Stimulated activated CD8-positive, alpha-beta memory T cell treated with anti-CD3 and anti-CD28 coated beads, Interleukin-15, amount 100 ng/mL, for 24 hours (primary cell): ENCODE measurements at places on chromosomes 3 and 15.

GRCh38 chr15:92665100-92665555 is 9.6 kb upstream of the FAM174B start:
- no peak for DNase-seq

- no peak for DNase-seq
Observed at GRCh38 chr3:173676094-173676493, 278.6 kb downstream of the NLGN1 start.

DNA sequence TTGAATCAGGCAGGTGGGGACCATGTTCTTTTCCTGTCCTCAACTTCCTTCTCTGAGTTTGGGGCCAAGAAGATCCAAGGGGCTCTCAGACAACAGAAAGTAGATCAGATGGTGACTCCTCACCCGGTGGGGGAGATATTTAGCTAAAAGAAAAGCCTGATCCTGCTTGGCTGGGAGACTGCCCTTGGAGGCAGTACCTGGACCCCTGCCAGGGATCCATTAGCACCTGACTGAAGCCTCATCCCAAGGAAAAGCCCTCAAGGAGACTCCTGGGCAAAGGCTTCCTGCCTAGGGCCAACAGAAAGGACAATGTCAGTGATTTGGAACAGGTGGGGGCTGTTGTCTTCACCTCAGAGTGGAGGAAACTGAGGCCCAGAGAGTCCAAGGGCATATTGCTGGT is 33.5 kb upstream of the HHATL start:
- no peak for DNase-seq

DNA sequence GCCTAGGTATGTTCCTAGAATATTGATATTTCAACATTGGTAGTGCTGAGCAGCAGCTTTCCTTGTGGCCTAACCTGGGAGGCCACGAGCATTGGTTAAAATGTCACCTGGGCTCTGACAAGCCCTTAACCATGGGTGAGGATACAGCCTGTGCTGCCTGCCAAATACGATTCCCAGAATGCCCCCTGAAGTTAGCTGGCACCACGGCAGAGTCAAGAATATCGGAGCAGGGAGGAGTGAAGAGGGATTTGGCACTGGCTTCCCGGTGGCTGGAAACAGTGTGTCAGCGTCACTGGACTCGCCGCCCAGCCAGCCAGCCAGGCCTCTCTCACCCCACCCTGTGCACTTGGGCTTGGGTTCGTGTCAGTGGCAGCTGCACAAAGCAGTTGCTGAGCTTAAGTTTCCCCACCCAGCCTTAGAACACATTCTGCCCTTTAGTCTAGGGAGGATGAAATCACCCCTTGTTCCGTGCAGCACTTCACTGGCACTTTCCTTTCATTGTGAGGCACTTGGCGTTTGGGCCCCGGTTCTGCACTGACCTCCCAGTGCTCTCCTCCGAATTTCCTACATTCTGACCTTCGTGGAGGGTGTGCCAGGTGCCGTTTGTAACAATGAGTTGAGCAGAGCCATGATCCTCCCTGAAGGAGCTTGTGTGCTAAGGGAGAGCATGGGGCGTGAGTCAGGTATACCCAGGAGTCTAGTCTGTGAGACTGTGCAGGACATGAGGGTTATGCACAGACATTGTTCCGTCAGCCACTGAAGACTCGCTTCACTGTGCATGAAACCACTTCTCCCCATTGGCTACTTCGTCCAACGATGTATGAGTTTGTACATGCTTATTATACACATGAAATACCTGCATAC is 152.8 kb upstream of the BHLHE40 start:
- DNase-seq: no peak

GRCh38 chr3:188139466-188139865 is 14.5 kb upstream of the LPP start:
- DNase-seq: no peak

DNA sequence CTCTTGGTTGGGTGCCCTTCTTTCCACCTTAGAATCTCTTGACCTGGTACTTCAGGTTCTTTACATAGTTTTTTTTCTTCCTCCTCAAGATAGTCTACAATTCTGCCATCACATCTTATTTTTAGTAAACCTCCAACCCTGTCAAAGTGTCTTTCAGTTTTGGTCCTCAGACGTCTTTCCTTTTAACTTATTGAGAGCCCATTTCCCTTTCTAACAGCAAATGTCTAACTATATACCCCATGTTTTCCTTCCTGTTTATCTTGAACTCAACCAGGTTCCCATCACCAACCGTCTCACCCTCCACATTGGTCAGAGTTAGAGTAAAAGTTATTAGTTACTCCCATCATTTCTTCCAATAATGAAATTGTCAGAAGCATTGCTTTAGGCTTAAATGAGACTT is 10.4 kb downstream of the KBTBD12 start:
- no peak for DNase-seq

GRCh38 chr15:65962187-65962586 is 92.9 kb downstream of the RAB11A start:
- no peak for DNase-seq

DNA sequence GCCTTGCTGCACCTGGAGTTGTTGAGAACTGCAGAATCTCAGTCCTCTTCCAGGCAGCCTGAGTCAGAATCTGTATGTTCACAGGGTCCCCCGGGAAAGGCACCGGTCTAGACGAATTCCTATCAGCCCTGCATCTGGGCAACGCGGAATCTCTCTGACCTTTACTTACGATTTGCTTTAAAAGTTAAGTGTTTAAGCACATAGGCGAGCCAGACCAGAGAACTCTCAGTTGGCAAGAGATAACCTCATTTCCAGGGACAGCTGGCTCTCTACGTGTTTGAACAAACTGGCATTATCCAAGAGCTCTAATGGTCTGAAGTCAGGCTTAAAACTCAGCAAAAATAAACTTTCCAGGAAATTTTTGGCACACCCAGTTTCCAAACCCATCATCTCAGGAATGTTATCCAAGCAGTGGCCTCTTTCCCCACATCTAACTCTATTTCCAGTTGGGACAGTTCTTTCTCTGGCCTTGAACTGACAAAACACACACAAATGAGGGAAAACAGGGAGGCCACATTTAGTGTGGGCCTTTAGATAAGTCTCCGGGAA is 53.4 kb downstream of the HES1 start:
- no peak for DNase-seq

DNA sequence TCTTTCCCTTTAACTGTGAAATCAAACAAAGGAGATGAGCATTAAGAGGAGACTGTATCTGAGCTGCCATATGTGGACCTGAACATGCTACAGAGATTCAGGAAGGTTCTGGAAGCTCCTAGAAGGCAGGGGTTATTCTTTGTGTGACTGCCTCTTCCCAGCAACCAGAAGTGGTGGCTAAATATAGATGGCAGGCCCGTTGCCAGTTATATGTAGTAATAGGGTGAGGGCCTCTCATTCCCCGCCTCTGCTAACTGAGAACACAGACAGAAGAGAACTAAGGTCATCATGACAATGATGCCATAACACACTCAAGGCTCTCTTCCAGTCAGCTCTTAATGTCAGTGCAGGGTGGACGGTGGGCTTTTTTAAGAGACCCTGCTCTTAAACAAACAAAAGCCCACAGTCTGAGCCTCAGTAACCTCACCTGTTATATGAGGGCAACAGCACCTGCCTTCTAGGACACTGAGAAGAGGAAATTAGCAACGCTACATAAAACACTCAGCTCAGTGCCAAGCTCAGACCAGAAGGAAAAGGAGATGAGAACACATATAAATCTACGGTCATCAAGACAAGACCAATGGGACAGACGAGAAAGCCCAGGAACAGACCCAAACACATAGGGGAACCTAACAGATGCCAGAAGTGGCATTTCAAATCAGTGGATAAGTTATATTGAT is 22.3 kb downstream of the CFAP92 start:
- no peak for DNase-seq

- no peak for DNase-seq
Observed at GRCh38 chr3:194592798-194593752, 40.1 kb downstream of the TMEM44 start.

DNA sequence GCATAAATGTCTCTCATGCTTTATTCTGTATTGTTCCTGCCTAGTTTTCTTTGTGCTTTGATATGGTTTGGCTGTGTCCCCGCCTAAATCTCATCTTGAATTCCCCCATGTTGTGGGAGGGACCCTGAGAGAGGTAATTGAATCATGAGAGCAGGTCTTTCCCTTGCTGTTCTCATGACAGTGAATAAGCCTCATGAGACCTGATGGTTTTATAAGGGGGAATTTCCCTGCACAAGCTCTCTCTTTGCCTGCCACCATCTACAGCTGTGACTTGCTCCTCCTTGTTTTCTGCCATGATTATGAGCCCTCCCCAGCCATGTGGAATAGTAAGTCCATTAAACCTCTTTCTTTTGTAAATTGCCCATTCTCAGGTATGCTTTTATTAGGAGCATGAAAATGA is 1596.6 kb downstream of the SI start:
- DNase-seq: no peak

GRCh38 chr15:65982627-65983322 is 113.5 kb downstream of the RAB11A start:
- no peak for DNase-seq

DNA sequence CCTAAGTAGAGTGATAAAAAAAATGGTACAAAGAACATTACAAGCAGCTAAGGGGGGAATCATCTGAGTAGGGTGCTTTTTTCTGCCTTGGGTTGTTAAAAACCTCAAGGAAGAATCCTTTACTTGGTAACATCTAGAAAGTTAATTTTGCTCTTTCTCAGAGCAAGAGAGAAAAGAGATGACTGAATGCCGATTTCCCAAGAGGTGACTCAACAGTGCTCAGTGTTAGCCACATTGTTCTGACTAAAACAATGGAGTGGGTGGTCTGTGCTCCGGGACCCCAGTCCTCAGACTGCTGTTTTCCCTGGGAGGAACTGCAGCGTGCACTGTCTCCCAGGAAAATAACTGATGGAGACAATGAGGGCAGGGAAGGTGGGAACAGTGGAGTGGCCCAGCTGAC is 41.1 kb upstream of the RASGRP1 start:
- no peak for DNase-seq

- no peak for DNase-seq
Observed at GRCh38 chr3:55207744-55208143, 279.4 kb downstream of the WNT5A start.

GRCh38 chr3:71994906-71995305 is 210.0 kb upstream of the PROK2 start:
- no peak for DNase-seq

GRCh38 chr3:21682206-21682605 is 68.8 kb downstream of the ZNF385D start:
- no peak for DNase-seq

DNA sequence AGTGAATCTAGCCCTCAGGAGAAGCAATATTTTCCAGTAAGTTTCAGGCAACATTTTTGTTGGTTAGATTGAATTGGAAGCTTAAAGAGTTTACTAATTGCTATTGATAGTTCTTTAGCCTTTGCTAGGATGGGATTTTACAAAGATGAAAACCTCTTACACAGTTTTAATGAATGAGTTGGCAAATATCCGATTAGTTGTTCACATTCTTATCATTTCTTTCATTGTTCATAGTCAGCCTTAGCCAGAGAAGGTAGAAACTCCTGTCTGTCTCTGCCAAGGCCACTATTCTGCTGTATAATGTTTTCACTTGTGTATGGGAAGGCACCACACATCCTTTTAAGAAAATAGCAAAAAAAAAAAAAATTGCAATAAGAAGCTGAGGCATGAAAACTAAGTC is 222.0 kb upstream of the MANF start:
- no peak for DNase-seq

- DNase-seq: no peak
Observed at GRCh38 chr3:12363397-12364195, 74.7 kb downstream of the PPARG start.

- no peak for DNase-seq
Observed at GRCh38 chr15:86044981-86045380, 34.7 kb upstream of the AGBL1 start.

DNA sequence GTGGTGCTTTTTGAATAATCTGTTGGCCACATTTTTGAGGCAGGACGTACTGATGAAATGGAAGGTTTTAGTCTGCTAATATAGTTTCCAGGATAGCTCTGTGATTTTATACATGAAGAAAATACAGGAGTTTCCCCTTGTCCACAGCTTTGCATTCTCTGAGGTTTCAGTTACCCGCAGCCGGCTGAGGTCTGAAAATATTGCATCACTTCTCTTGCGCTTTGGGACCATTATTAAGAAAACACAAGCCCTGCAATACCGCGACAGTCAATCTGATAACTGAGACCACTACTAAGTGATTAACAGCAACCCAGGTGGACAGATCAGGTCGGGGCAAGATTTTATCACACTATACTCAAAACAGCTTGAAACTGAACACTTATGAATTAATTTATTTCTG is 33.0 kb downstream of the BLM start:
- DNase-seq: no peak

DNA sequence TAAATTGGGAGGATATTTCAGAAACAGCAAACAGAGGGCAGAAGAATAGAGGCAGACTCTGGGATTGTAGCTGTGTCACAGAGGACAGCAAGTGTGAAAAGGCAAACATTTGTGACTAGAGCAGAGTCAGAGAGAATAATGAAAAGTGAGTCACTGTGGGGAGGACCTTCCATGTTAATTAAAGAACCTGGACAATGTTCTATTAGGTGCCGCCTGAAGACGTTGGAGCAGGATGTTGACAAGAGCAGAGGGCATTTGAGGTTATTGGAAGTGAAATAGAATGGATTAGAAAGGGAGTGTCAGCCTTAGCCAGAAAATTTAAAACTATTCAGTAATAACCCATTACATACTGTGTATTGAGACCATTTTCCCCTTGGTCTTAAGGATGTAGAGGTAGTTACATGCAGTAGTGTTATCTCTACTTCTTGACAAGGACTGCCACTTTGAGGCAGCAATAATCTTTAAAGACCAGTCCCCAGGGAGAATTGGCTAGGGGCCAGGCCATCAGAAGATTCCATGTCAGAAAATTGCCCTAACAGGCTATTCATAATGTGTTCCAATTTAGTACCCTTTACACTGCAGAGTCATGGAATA is 5.8 kb downstream of the ACKR2 start:
- no peak for DNase-seq

GRCh38 chr3:17965331-17965730 is 222.9 kb upstream of the TBC1D5 start:
- DNase-seq: no peak

- DNase-seq: no peak
Observed at GRCh38 chr3:44418549-44418948, 58.9 kb downstream of the ZNF445 start.

DNA sequence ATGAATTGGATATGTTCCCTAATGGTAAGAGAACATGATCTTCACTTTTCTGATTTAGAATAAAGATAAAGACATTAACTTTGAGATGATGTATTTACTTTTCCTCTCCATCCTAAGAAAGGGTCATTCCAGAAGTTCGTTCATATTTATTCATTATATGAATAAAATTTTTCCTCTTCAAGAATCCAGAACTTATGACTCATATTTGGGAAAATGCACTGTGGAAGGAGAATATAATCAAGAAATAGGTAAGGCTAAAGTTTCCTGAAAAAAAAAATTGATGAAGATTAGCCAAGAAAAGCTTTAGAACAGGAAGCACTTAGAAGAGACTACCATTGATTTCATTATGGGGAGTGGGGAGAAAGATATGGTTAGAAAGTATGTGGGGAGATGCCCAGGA is 36.5 kb upstream of the CBLB start:
- DNase-seq: no peak

GRCh38 chr3:123085932-123086627 is 19.3 kb downstream of the PDIA5 start:
- no peak for DNase-seq

- no peak for DNase-seq
Observed at GRCh38 chr3:39185959-39186691, 6.3 kb downstream of the XIRP1 start.

GRCh38 chr3:59758672-59759071 is 708.8 kb upstream of the CFAP20DC start:
- no peak for DNase-seq

GRCh38 chr3:188948997-188949389 is 222.8 kb upstream of the TPRG1 start:
- DNase-seq: no peak

GRCh38 chr3:10528046-10528445 is 22.7 kb upstream of the ATP2B2 start:
- no peak for DNase-seq
